Heart right ventricle (tissue), 16 donors: ENCODE measurements at places on chromosomes 7 and 10. TPM values are rescaled to one million over a fixed set of nuclear protein-coding genes. Genes with fewer than 3 reads are reported as not detected.

GRCh38 chr7:111801277-111801676 lies 239.0 kb upstream of the IMMP2L start:
- H3K27ac ChIP-seq = no peak overlapping the region
- peaks cover 7% of the 10 kb centered on the region for H3K4me1 ChIP-seq
- H3K27me3 ChIP-seq = no peaks in the 10 kb centered on the region
- H3K4me3 ChIP-seq = no peak overlapping the region
- H3K36me3 ChIP-seq = peaks cover 47% of the 10 kb centered on the region

MRPL43 gene
- 55.9 TPM for total RNA-seq

SLC18A3 gene
- not detected for total RNA-seq

TMEM176A gene
- total RNA-seq = 32.6 TPM

DNA sequence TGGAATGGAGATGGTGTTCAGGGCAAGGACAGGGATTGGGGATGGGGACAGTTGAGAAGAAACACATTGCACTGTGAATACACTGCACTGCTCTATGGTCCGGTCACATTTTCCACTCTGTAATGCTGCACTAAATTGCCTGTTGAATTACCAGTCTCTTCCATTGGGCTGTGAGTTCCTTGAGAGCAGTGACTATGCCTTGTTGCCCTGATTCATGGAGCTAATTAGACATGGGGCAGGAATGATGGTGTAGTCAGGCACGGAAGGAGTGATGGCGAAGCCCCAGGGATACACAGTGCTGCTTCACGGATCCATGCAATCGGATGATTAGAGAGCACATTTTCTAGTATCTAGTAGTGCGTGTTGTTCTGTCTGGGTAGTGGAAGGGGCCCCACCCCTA lies 25.4 kb upstream of the GPAM start:
- no peak overlapping the region for H3K4me3 ChIP-seq
- no peak for DNase-seq
- H3K36me3 ChIP-seq = no peaks in the 10 kb centered on the region
- H3K27me3 ChIP-seq = no peaks in the 10 kb centered on the region
- no peak overlapping the region for H3K27ac ChIP-seq

DNA sequence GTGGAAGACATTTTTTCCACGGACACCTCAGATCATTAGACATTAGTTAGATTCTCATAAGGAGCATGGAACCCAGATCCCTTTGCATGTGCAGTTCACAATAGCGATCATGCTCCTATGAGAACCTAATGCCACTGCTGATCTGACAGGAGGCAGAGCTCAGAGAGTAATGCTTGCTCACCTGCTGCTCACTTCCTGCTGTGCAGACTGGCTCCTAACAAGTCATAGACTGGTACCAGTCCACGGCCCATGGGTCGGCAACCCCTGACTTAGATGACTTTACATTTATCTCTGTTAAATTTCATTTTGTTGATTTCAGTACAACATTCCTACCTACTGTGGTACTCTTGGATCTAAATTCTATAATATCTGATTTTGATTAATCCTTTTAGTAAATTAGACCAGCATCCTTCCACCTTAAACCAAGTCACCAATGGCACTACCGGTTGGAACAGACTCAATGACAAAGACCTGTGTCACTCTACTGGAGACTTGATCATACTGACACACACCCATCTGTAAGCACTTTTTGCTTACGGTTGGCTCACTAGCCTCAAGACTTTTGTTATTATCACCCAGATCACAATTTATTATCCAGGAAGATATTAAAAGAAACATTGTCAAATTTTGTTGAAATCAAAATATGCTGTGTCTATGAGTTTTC lies 8.0 kb upstream of the CCDC71L start:
- H3K27me3 ChIP-seq = no peaks in the 10 kb centered on the region
- H3K27ac ChIP-seq = no peak overlapping the region
- DNase-seq = no peak
- H3K4me1 ChIP-seq = no peaks in the 10 kb centered on the region

PILRA gene
- 2.0 TPM for total RNA-seq

GRCh38 chr7:95960706-95961244 lies 188.4 kb downstream of the DYNC1I1 start:
- no peak for DNase-seq
- H3K27me3 ChIP-seq = no peaks in the 10 kb centered on the region
- no peak overlapping the region for H3K4me3 ChIP-seq
- no peaks in the 10 kb centered on the region for H3K36me3 ChIP-seq
- no peak overlapping the region for H3K27ac ChIP-seq

- no peaks in the 10 kb centered on the region for H3K27me3 ChIP-seq
- no peaks in the 10 kb centered on the region for H3K36me3 ChIP-seq
- H3K4me3 ChIP-seq = no peak overlapping the region
- no peak for DNase-seq
- H3K4me1 ChIP-seq = no peaks in the 10 kb centered on the region
- no peak overlapping the region for H3K27ac ChIP-seq
Measured at GRCh38 chr10:105468759-105469158, 827.7 kb downstream of the SORCS3 start.

GRCh38 chr7:46652317-46652716 lies 731.2 kb upstream of the IGFBP3 start:
- no peak overlapping the region for H3K4me3 ChIP-seq
- no peaks in the 10 kb centered on the region for H3K4me1 ChIP-seq
- DNase-seq = no peak
- no peaks in the 10 kb centered on the region for H3K36me3 ChIP-seq
- H3K27me3 ChIP-seq = no peaks in the 10 kb centered on the region
- H3K27ac ChIP-seq = no peak overlapping the region

DNA sequence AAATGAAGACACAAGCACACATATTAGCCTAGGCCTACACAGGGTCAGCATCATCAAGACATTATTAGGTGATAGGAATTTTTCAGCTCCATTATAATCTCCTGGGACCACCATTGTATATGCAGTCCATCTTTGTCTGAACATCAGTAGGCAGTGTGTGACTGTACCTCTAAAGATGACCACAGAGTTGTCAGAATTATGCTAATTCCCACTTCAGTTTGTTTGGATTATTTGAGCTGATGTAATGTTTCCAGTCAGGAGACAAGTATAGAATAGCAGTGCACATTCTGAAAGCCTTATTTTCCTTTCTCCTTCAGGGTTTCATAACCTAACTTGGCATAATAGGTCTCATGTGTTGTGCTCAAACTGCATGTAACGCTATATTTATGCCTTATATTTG lies 306.4 kb downstream of the NXPH1 start:
- no peak for DNase-seq
- no peaks in the 10 kb centered on the region for H3K36me3 ChIP-seq
- no peaks in the 10 kb centered on the region for H3K27me3 ChIP-seq
- no peak overlapping the region for H3K4me3 ChIP-seq

ZNF138 gene
- total RNA-seq = 5.6 TPM

- H3K27ac ChIP-seq = no peak overlapping the region
- no peak overlapping the region for H3K4me3 ChIP-seq
- no peak for DNase-seq
Measured at GRCh38 chr10:3152566-3152935, 20.0 kb downstream of the PITRM1 start.

COL13A1 gene
- total RNA-seq = 2.9 TPM

GRCh38 chr10:44234483-44234875 lies 150.4 kb downstream of the CXCL12 start:
- peaks cover 11% of the 10 kb centered on the region for H3K4me1 ChIP-seq
- H3K27me3 ChIP-seq = no peaks in the 10 kb centered on the region
- H3K36me3 ChIP-seq = no peaks in the 10 kb centered on the region
- no peak for DNase-seq

C10orf62 gene
- total RNA-seq = 0.24 TPM

PLXDC2 gene
- total RNA-seq = 26.8 TPM

ADRB1 gene
- total RNA-seq = 36.0 TPM

MMRN2 gene
- 29.8 TPM for total RNA-seq

- no peaks in the 10 kb centered on the region for H3K27me3 ChIP-seq
- no peaks in the 10 kb centered on the region for H3K4me1 ChIP-seq
- DNase-seq = no peak
- no peaks in the 10 kb centered on the region for H3K36me3 ChIP-seq
- H3K4me3 ChIP-seq = no peak overlapping the region
- no peak overlapping the region for H3K27ac ChIP-seq
Measured at GRCh38 chr7:135327458-135327857, 93.8 kb downstream of the STRA8 start.

GRCh38 chr7:44280636-44280992 lies 44.8 kb downstream of the CAMK2B start:
- H3K36me3 ChIP-seq = no peaks in the 10 kb centered on the region
- DNase-seq = no peak
- H3K4me1 ChIP-seq = no peaks in the 10 kb centered on the region
- no peak overlapping the region for H3K27ac ChIP-seq
- no peak overlapping the region for H3K4me3 ChIP-seq

- no peak overlapping the region for H3K4me3 ChIP-seq
- no peak overlapping the region for H3K27ac ChIP-seq
- no peaks in the 10 kb centered on the region for H3K36me3 ChIP-seq
- no peaks in the 10 kb centered on the region for H3K4me1 ChIP-seq
- no peak for DNase-seq
Measured at GRCh38 chr7:1225441-1226185, 7.1 kb upstream of the UNCX start.

DNA sequence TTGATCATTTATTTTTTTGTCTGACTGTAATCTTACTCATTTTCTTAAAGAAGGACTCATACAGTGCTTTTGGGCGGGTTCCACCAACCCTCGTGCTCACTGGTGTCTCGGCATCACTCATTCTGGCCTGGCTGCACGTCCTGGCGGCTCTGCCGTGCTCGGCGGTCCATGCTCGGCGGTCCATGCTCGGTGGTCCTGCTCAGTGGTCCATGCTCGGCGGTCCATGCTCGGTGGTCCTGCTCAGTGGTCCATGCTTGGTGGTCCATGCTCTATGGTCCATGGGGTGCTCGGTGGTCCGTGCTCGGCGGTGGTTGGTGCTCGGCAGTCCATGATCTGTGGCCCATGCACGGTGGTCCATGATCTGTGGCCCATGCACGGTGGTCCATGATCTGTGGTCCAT lies 72.5 kb downstream of the WDR37 start:
- H3K4me1 ChIP-seq = no peaks in the 10 kb centered on the region
- DNase-seq = no peak
- H3K27ac ChIP-seq = no peak overlapping the region
- peaks cover 30% of the 10 kb centered on the region for H3K36me3 ChIP-seq
- H3K4me3 ChIP-seq = no peak overlapping the region
- no peaks in the 10 kb centered on the region for H3K27me3 ChIP-seq

GRCh38 chr7:114631249-114631822 lies 216.7 kb downstream of the FOXP2 start:
- no peaks in the 10 kb centered on the region for H3K36me3 ChIP-seq
- no peaks in the 10 kb centered on the region for H3K4me1 ChIP-seq
- H3K27me3 ChIP-seq = no peaks in the 10 kb centered on the region
- H3K4me3 ChIP-seq = no peak overlapping the region
- no peak overlapping the region for H3K27ac ChIP-seq

- H3K27ac ChIP-seq = no peak overlapping the region
- no peaks in the 10 kb centered on the region for H3K4me1 ChIP-seq
- H3K4me3 ChIP-seq = no peak overlapping the region
- H3K36me3 ChIP-seq = no peaks in the 10 kb centered on the region
- no peak for DNase-seq
- H3K27me3 ChIP-seq = peaks cover 6% of the 10 kb centered on the region
Measured at GRCh38 chr10:113221756-113222168, 271.7 kb downstream of the TCF7L2 start.

DNA sequence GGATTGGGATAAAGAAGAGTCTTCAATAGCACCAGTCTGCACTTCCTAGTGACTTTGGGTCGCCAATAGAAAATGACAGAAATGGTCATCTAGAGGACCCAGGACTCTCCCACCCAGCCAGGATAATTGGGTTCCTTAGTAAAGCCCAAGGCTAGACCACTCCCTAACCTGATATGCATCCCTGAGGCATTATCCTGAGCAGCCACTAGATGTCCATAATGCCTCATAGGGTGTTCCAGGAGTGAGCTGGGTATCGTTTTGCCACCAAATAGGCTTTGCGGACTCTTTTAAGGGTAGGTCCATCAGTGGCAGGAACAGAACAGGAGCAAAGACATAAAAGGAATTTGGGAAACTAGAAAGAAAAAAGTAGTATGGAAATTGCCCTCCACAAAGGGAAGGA lies 4.5 kb upstream of the LRRC4 start:
- H3K27ac ChIP-seq = no peak overlapping the region
- no peaks in the 10 kb centered on the region for H3K27me3 ChIP-seq
- DNase-seq = no peak
- peaks cover 12% of the 10 kb centered on the region for H3K4me1 ChIP-seq
